ENCODE measurements at places on chromosomes 7 and 10.

DNA sequence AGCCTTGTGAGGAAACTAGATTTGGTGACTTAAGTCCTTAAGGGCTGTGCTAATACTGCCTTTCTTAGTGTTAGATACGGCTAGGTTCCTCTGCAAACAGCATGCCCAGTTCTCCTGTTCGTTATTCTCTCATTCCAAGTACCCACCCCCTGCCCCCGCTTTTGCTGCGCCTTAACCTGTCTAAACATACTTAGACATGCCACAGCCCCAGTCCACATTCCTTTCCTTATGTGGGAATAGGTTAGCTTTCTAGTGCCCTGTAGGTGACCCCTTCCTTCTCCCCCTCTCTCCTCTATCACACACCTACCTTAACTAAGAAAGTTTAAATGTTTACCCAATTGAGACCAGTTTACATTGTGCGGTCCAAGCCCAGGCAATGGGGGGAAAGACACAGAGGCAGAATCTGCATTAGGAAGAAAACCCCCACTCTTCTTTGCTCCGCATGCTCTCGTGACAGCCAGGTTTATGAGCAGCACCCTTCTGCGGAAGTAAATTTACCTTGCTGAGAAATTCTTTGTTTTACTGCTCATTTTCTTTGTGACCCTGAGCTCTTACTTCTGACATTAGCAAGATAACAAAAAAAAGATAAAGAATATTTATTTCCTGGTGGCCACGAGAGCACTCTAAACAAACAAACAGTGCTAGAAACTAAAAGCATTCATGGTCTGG, 48.8 kb downstream of the VIM start:
- no peak for DNase-seq

- DNase-seq = no peak
Observed at GRCh38 chr7:140594131-140594691, 46.4 kb downstream of the DENND2A start.

GRCh38 chr7:32357535-32358277, 132.5 kb downstream of the LSM5 start:
- no peak for DNase-seq

DNA sequence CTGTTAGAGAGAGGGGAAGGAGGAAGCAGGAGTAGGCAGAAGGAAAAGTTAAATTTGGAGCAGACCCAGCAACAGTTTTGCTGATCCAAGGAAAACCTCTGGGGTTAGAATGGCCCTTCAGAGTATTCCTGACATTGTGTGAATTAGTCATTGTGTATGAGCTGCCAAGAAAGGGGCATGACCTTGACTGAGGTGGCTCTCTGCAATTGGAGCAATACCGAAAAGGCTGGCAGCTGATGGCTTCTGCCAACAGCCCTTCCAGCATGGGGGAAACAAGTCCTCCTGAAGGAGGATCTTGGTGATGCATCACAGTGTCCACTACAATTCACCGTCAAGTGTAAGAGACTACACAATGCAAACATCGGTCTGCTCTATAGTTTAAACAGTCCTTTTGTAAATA, 20.6 kb upstream of the WASL start:
- no peak for DNase-seq

GRCh38 chr7:157767506-157768197, 430.8 kb downstream of the DNAJB6 start:
- no peak for DNase-seq

DNA sequence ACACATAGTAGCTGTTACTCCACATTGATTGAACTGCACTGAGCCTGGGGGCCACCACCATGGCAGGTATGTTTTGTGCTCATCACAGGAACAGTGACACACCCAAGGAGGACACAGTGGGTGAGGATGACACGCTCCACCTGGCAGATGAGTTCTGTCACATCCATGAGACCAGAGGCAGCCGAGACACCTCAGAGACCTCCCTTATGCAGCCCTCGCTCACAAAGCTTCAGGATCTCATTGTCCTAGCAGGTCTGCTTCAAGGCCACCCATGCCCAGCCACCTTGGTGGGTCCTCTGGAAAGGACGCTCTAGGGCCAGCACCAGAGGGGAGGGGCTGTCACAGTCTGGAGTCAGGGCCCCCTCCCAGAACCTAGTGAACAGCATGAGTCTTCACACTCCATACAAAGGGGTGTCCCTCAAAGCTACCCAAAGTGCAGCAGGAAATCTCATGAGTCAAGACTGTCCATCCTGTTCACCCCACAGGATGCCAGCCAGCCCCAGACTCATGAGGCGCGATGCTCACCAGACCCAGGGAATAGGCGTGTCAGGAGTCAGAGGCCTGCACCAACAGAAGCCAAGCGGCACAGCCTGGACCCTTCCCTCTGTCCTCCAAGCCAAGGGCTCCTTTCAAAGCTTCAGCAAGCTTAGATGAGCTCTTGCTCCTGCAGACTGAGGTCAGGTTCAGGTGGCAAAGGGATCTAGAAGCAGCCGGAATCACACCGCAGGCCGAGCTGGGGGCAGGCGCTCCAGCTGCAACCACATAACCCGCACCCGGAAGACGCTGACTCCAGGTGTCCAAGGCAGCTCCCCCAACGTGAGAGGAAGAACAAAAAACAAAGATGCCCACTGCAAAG, 9.6 kb downstream of the FAM53B start:
- DNase-seq = no peak

DNA sequence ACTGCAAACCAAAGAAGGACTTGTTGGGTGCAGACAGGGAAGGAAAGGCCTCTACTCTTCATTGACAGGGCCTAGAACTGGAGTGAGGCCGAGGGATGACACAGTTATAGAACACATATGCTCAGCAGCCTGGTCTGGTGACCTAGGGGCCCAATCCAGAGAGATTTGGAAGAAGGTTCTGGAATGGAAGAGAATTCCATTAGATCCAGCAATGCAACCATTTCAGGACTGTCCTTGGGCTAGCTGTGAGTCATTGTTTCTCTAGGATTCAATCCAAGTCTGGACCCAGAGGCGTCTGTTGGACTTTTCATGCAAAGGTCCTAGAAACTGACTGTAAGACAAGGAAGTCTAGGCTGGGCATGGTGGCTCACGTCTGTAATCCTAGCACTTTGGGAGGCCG, 59.2 kb downstream of the WIPF3 start:
- DNase-seq = no peak

DNA sequence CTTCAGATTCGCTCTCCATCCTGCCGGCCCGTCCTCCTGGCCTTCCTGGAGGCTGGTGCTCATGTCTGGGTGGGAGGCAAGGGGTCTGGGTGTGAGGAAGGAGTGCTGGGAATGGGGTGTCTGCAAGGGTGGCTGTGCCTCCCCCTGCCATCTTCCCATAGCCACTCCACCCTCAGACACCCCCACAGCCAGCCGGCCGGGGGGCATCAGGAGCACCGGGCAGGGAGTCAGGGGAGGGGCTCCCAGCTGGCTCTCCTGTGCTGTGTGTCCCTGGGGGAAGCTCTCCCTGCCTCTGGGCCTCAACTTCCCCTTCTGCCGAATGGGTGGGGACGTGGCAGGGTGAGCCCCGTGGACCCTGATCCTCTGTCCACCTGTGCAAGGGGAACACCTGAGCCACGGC, 18.6 kb downstream of the MICALL2 start:
- DNase-seq = no peak

- DNase-seq = no peak
Observed at GRCh38 chr10:132540456-132540855, 2.9 kb downstream of the INPP5A start.

DNA sequence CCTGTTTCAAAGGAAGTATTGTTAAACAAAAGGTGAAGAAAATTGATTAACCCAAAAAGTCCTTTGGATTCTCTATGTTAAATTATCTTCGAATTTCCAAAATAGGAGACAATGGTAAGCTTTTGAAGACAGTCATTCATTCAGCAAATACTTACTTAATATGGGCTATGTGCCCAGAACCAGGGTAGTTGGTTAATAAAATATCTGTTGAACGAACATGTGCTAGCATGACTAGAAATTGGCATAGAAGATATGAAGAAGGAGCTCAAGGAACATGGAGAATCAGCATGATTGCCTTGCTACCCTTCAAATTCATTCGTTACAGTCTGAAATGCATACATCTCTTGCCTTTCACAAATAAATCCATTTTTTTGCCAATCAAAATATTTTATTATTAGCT, 123.1 kb upstream of the RHEB start:
- no peak for DNase-seq

GRCh38 chr10:131979821-131980270, 1.9 kb downstream of the BNIP3 start:
- no peak for DNase-seq

DNA sequence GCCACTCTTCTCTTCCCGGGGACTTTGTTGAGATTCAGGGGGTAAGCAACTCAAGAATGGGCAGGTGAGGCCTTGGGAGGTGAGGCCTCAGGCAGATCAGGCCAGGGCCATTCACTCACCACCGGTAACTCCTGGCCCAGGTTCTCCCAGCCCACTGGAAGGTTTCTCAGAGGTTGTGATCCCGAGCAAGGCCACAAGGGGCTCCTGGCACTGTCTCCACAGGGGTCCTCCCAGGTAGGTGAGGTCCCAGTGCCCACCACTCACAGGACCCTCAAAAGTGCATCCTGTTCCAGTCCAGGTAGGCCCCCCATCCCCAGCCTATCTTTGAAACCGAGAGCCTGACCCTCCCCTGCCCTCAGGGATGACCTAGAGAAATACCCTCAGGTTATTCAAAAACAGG, 236.1 kb downstream of the BUB3 start:
- no peak for DNase-seq

GRCh38 chr10:20885678-20886077, 11.4 kb downstream of the NEBL start:
- DNase-seq = no peak

GRCh38 chr7:33193308-33193864, 64.0 kb downstream of the BBS9 start:
- no peak for DNase-seq

GRCh38 chr7:4745971-4746919, 29.2 kb upstream of the AP5Z1 start:
- no peak for DNase-seq

DNA sequence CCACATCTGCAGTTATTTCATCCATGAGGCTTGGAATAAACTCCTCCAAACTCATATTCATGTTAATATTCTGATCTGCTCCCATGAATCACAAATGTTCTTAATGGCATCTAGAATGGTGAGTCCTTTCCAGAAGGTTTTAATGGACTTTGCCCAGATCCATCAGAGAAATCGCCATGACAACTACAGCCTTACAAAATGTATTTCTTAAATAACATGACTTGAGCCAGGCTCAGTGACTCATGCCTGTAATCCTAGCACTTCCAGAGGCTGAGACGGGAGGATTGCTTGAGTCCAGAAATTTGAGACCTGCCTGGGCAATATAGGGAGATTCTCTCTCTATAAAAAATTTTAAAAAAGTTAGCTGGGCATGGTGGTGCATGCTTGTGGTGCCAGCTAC, 102.1 kb upstream of the TMEM168 start:
- no peak for DNase-seq

- DNase-seq = no peak
Observed at GRCh38 chr7:129951226-129952085, 1.3 kb downstream of the UBE2H start.

DNA sequence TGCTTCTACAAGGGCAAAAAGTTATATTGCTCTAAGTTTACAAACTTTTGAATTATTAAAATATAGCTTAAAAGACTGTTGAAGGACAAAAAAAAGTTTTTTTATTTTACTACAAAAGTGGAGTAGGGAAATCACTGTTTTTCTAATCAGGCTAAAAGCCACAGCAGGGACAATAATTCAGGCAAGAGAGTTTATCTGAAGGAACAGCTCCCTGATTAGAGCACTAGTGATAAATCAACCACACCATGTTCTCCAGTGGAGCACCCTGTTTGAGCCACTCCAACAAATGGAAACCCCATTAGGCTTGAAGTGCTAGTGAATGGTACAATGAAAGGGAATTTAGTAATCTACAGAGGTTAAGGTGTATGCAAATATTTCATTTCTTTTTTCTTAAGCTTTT, 357.1 kb downstream of the SEMA3D start:
- DNase-seq = no peak

- DNase-seq = no peak
Observed at GRCh38 chr7:27132978-27133377, 2.4 kb upstream of the HOXA4 start.

DNA sequence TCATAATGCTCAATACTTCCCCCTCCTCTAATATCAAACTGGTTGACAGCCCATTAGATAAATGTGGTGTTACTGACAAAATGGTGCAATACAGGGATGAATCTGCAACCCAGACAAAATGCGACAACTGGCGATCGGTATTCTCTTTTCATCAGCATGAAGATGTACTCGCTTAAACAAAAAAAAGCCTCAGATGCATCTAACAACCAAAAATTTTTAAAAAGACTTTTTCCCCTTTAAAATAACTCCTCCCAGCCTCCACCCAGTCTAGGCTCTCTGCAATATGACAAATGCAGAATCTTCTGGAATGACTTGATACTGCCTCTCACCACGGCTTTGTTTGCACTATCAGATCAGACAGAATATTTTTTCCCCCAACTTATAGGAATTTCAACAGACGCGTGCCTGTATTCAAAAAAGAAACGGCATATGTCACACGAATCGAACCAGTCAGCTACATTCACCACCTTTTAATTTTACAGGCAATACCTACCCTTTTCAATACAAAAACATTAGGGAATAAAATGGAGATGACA, 1.2 kb downstream of the YWHAG start:
- no peak for DNase-seq

- no peak for DNase-seq
Observed at GRCh38 chr10:76160446-76161300, 729.2 kb downstream of the LRMDA start.

DNA sequence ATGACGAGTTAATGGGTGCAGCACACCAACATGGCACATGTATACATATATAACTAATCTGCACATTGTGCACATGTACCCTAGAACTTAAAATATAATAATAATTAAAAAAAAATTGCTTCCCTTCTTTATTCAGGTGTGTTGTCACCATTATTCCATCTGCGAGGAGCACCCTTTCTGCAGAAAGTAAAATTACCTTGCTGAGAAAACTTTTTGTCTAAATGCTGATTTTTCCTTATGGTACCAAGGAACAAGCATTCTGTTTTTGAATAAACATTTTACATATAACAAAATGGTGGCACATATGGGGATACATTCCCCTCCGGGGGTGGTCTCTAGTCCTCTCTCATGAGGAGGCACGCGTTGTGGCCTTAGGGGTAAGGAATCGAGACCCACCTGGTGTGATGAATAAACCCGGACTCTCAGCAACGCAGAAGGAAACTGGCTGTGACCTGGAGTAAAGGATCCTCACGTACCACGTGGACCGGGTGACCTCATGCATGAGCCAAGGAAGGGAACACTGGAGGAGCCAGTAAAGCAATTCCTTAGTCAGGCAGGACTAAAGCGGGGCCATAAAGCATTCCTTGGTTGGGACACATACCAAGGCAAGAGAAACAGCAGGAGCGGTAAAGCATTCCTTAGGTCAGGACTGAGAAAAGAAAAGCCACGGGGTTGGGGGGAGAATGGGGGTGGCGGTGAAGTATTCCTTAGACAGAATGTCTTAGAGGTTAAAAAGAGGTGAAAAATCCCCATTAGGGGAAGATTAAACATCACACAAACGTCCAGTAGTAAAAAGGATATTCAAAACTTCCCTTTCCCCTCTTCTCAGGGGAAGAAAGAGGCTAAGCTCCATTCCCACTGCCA, 20.8 kb upstream of the OPTN start:
- no peak for DNase-seq

DNA sequence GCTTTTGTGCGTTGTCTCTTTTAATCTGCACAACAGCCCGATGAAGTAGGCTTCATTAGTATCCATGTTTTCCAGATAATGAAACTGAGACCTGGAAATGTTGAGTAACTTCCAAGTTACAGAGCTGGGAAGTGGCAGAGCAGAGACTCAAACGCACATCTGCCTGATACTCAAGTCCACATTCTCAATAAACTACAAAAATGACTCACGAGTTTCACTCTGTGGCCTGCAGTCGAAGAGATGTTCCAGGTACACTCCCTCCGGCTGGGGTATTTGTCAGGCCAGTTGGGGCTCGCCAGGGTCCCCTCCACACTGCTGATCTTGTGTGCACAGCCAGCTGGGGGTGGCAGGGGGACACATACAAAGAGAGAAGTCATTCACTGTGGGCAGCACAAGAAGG, 17.7 kb upstream of the OPALIN start:
- peak; percentile 16 for DNase-seq
